ENCODE measurements at places on chromosomes 6 and 20.

- no peak for ATAC-seq
These were observed 7.9 kb upstream of the HECA start for GRCh38 chr6:139126931-139127330.

GRCh38 chr6:8069151-8069550 is 5.0 kb upstream of the BLOC1S5 start:
- no peak for ATAC-seq

- no peak for ATAC-seq
These were observed 155.5 kb downstream of the BCAS1 start for GRCh38 chr20:53914781-53915445.

DNA sequence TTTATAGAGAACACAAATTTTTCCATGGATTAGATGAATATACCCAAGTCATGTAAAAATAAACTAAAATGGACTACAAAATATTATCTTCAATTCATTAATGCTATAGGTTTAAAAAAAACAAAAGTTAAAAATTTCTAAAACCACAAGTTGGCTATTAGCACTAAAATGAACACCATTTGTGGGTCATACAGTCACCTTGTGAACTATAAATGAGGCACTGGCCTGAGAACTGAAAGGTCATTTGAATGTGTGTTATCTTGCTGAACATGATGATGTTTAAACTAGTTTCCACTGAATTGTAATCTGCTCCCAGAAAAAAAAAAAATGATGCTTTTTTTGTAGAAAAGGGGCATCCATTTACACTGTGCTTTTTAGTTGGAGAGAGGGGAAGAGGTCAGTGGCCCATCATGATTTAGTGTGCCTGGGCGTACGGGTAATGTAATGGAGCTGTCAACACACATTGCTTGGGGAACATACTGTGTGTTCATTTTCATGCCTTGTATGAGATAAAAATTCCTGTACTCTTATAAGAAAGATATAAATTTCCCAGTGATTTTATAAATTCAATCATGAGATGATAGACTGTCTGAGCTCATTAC is 96.6 kb upstream of the FKBP1C start:
- ATAC-seq, result no peak

DNA sequence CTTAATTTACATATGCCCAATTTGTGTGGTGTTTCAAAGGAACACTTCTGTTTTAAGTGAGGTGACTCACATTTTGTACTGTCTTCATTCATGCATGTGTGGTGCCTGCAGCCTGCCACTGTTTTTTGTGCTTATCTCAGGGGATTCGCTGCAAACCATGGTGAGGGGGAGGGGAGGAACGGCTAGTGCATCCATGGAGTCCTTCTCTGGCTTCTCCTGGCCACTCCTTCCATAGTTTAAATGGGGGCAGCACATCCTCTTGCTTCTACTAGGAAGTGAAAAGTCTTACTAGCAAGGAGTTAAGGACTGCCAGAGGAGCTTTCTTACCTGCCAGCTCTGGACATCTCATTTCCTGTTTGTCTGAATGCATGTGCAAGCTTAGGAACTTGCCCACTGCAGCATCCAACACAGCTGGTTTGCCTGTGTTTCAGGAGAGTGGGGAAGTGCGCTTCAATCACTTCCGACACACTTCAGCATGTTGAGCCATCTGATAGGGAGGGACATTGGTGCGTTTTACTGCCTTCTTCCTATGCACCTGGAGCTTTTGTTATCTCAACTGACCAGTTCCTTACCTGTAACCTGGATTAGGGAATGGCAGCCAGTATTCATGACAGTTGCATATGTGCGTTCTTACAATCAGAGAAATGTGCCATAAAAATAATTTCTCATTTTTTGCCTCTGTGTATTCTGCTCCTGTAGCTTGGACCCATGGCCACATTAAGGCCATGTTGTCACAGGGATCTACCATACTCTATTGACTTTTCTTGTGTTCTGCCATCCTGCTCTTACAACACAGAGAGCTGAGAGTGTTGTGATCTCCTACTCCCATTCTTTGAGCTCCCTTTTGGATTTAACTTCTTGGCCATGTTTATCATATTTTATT is 211.3 kb downstream of the ARID1B start:
- no peak for ATAC-seq

DNA sequence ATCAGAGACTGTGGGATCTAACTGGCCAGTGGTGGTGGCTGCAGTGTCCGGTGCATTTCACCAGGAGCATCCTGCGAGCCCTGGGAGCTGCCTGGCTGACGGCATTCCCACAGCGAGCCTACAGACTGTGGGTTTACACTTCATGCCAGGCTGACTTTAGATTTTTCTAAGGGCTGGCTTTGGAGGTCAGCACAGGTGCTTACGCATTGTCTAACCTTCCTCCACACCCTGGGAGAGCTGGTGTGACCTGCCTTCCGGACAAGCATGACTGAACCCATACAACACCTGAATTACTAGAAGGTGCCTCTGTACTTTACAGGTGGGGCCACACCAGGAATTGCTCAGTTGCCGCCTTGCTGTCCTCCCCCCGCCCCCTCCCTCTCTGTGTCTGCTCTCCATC is 96.2 kb downstream of the RREB1 start:
- ATAC-seq, result no peak

All from gastroesophageal sphincter (tissue), 4 donors.